Smooth muscle cell of bladder (primary cell): ENCODE measurements at places on chromosomes 2 and 18. TPM values are rescaled to one million over a fixed set of nuclear protein-coding genes. Genes with fewer than 3 reads are reported as not detected.

Gene DHRS9
- 0.09 TPM in 1 of 2 replicates, not detected in the other for total RNA-seq

Gene FOXI3
- not detected in 2 replicates for total RNA-seq

Gene IL36G
- total RNA-seq, result not detected in 2 replicates

Gene HNMT
- 84.5 and 172 TPM in 2 replicates for total RNA-seq

Gene PLCD4
- total RNA-seq, result 1.8 TPM in 2 replicates

Gene UGT1A4
- total RNA-seq, result not detected in 2 replicates

Gene SERPINB2
- total RNA-seq, result 0.74 and 1.00 TPM in 2 replicates

Gene GPR45
- not detected in 2 replicates for total RNA-seq

Gene SDC1
- total RNA-seq, result 16.8 and 30.7 TPM in 2 replicates

Gene DQX1
- under 0.01 TPM in 1 of 2 replicates, not detected in the other for total RNA-seq

Gene TMEM150A
- total RNA-seq, result 7.4 and 11.1 TPM in 2 replicates

Gene SLC5A7
- not detected in 2 replicates for total RNA-seq

Gene LYG1
- total RNA-seq, result 0.18 and 0.43 TPM in 2 replicates

Gene WNT6
- total RNA-seq, result not detected in 2 replicates

Gene CAD
- total RNA-seq, result 19.6 and 28.0 TPM in 2 replicates

Gene SLC19A3
- total RNA-seq, result 1.0 and 2.1 TPM in 2 replicates

Gene EHD3
- total RNA-seq, result 14.2 and 15.0 TPM in 2 replicates

Gene CYS1
- total RNA-seq, result 2.0 TPM in 2 replicates

Gene NETO1
- not detected in 2 replicates for total RNA-seq

Gene MYL12B
- total RNA-seq, result 390 and 424 TPM in 2 replicates

Gene MARCHF4
- 0.28 and 0.37 TPM in 2 replicates for total RNA-seq

Gene ANKRD29
- total RNA-seq, result 6.5 and 7.3 TPM in 2 replicates

Gene RESP18
- not detected in 2 replicates for total RNA-seq

Gene SLC9A4
- total RNA-seq, result under 0.01 TPM in 1 of 2 replicates, not detected in the other

Gene ZAP70
- total RNA-seq, result not detected in 2 replicates

Gene SIX3
- total RNA-seq, result not detected in 2 replicates

Gene MYO3B
- total RNA-seq, result 0.18 and 1.1 TPM in 2 replicates
